ENCODE measurements at places on chromosomes 1 and 21.

DNA sequence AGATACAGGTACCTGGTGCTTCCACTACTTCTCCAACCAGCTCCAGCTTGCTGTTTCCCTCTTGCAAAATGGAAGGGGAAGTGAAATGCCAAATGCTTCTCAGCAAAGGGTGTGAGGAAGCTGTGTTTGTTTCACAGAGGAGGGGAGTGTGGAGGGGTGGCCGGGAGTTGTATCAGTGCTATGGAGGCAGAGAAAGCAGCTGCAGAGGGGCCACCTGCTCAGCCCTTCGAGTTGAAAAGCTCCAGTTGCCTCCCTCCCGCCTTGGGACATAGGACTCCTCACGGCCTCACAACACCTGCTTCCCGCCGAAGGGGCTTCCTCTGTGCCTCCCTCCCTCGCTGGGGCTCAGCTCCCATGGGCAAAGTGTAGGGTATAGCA, 12.1 kb upstream of the LINGO4 start:
- no peak for DNase-seq

DNA sequence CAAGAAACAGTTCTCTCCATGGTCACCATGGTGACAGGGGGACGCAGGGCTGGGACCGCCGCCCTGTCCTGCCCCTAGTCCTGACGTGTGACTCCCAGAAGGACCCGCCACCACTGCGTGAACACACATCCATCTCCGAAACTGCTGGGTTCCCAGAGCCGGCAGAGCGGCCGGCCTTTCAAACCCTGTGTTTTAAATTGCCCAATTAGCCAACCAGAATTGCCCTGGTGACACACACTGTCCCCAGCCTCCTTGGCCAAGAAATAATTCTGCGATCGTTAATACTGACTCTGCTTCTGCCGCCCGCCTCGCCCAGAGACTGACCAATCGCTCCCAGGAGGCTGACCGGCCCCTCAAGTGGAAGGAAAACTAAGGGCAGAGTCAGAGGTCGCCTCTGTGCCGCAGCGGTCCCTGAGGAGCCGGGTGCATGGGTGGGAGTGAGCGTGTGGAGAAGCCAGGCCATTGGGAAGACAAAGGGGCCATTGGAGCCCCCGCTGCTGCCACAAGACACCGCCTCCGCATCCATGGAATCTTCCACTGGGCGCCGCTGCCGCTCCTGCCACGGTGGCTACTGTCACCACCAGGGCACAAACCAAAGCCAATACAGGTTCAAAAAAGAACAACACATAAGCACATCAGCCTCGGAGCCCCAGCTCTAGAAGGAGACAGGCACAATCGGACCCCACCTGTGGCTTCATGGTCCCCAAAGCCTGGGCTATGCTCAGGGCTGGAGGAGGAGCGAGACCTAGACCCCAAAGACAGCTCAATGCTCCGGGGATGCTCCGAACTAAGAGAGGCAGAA, 273.2 kb downstream of the NPHP4 start:
- no peak for DNase-seq

GRCh38 chr1:27517907-27518718, 28.1 kb upstream of the WASF2 start:
- no peak for DNase-seq

- DNase-seq, result no peak
Measured at GRCh38 chr1:101130673-101131072, 105.1 kb upstream of the DPH5 start.

GRCh38 chr1:199336745-199337640, 690.5 kb upstream of the NR5A2 start:
- no peak for DNase-seq

DNA sequence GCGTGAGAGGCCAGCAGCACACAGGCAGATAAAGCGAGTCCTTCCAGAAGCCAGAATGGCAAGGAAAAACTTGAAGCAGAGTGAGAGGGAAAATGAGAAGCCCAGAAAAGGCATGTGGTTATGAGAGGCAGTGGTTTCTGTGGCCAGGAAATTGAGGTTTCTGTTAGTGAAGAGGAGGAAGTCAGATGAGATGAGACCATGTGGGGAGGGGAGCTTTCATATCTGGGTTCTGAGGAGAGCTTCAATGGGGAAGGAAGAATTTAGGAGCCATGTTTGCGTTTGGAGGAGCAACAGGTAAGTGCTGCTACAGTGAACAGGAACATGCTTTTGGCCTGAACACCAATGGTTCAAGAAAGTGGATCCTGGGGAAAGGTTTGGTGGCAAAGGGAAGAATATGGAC, 6.1 kb upstream of the CD1A start:
- DNase-seq, result no peak

GRCh38 chr1:67001682-67002425, 52.1 kb downstream of the SLC35D1 start:
- DNase-seq, result no peak
